ENCODE measurements at places on chromosomes 13 and 19. TPM values are rescaled to one million over a fixed set of nuclear protein-coding genes. Genes with fewer than 3 reads are reported as not detected.

DNA sequence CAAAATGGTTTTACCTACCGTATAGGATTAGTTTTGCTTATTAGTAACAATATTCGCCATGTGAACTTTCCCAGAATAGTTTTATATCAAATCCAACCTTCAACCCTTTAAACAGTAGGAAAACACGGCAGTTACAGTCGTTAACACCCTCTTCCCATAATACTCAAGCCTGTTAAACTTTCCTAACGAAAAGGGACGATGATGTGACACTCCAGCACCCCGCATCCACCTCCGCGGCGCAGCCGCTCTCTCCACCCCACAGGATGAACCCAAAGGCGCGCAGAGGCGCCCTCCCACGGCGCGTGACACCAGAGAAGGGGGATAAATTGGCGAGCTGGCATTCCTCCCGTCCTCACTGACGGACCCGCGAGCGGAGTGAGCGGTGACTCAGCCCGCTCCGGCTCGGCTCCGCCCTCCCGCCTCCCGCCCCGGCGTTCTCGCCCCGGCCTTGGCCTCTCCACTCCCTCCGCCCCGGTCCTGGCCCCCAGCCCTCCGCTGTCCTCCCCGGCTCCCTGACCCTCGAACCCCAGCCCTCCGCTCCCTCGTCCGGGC lies 665 bp downstream of the TUBGCP3 start:
- DNase-seq: peak; percentile 88

GRCh38 chr13:43422116-43422515 lies 364.7 kb downstream of the ENOX1 start:
- no peak for DNase-seq

Gene CEACAM16
- total RNA-seq: under 0.01 TPM

DNA sequence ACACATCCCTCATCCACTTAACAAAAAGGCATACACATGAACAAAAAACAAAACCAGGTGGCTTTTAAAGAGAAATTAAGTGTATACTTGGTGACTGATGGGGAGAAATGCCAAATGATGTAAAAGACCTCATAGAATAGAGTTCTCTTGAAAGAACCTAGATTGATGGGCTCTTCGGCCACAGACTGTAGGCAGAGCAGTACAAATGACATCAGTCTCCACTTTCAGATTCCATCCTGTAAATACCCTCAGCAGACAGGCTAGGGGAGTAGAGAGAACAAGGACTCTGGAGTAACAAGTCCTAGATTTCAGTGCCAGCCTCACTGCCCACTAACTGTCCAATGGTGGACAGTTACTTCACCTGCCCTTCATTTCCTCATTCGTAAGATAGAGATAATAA lies 203.8 kb downstream of the MZT1 start:
- DNase-seq: no peak

DNA sequence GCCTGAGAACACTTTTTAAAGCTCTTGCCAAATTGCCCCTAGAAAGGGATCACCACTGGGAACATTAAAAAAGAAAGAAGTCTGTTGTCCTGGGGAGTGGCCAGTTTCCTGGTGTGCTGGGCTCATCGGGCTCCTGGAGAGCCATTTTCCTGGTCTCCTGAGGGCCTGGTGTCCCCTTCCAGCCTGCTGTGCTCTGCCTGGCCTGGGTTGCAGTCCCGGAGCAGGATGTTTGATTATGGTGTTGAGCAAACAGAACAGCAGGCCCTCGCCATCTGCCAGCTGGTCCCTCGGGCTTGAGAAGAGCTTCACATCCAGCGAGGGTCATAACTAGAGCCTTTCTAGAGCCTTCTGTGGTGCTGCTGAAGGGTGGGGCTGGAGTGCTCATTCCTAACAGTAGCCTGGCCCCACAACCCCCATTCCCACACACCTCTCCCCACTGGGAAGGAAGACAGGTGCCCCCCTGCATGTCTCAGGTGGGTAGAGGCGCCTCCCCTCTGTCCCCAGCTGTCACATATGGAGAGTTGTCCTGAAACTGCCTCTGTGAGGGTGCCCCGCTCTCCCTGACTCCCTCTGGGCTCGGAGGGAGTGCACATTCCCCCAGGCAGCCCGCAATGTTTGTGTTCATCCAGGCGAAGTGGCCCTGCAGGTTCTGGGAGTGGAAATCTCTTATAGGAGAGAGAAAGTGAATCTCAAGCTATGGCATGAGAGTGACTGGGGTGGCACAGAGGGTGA lies 151.1 kb downstream of the SIPA1L3 start:
- DNase-seq: no peak

Gene SLC17A7
- not detected for total RNA-seq

Gene CEBPA
- total RNA-seq: not detected

Gene ZNF763
- 0.32 TPM for total RNA-seq

Gene IGFL1
- total RNA-seq: not detected

Data from fibroblast of villous mesenchyme (primary cell).